Smooth muscle cell of the brain vasculature (primary cell): ENCODE measurements at places on chromosomes 1 and 21.

GRCh38 chr1:173176246-173176645 is 30.9 kb downstream of the TNFSF4 start:
- no peak for DNase-seq

- DNase-seq, result no peak
Observed at GRCh38 chr1:65176591-65176990, 28.6 kb downstream of the AK4 start.

DNA sequence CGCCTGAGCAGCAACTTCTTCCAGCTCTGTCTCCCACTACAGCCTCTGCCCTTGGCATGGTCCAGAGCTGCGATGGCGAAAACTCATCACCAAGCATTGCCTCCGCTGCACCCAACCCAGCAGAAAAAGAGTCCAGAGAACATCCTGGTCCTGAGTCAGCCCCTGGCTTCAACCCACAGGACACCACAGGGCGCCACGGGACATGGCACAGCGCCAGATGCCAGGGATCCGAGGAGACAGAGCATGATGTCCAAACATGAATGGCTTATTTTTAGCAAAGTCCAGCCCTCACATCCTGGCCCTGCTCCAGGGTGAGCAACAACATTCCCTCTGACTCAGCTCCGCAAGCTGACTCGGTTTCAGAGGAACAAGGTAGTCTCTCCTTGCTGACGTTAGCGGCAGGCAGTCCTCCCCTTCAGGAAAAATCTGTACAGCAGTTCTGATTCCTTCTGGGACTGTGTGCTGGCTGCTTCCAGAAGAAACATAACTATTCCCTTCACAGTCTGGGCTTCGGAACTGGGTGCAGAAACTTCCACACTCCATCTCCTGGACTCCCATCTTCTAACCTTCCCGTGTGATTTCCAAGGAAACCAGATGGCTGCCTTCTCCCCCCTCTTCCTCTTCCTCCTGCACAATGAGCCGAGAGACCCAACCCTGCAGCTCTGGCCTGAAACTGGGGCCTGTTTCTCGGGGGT is 131.3 kb downstream of the TOMM20 start:
- peak; percentile 100 for DNase-seq

GRCh38 chr1:96554364-96554763 is 167.2 kb upstream of the PTBP2 start:
- DNase-seq, result no peak

DNA sequence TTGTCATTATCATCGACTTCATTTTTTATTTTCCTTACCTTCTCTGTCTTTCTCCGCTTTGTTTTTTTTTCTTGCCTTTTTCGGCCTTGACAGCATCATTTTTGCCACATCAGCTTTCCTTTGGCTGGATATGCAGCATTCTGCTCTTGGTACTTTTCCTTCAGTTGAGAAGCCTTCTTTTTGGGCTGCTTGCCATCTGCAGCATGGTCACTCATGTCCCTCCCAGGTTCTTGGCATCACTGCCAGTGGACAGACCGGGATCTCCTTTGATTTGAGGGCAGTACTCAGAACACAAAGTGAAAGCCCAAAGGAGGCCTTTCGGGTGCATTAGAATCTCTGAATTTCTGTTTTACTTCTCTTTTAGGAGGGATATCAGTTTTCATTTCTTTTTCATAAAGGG is 3.7 kb upstream of the PARP1 start:
- DNase-seq, result no peak

DNA sequence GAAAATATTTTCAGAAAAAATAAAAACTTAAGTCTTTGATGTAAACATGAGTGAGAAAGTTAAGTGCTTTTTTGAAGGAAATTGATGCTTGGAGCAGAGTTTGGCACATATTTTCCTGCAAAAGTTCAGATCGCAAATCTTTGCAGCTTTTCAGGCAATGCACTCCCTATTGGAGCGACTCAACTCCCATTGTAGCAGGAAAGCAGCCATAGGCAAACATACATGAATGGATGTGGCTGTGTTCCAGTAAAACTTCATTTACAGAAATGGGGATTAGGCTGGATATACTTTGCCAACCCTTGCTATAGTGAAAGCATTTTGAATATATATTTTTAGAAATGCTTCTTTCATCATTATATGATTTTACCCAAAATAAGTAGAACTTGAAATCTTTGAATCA is 8.1 kb downstream of the AGL start:
- no peak for DNase-seq

- DNase-seq, result peak; percentile 61
Observed at GRCh38 chr1:226723657-226724532, 15.2 kb downstream of the ITPKB start.

DNA sequence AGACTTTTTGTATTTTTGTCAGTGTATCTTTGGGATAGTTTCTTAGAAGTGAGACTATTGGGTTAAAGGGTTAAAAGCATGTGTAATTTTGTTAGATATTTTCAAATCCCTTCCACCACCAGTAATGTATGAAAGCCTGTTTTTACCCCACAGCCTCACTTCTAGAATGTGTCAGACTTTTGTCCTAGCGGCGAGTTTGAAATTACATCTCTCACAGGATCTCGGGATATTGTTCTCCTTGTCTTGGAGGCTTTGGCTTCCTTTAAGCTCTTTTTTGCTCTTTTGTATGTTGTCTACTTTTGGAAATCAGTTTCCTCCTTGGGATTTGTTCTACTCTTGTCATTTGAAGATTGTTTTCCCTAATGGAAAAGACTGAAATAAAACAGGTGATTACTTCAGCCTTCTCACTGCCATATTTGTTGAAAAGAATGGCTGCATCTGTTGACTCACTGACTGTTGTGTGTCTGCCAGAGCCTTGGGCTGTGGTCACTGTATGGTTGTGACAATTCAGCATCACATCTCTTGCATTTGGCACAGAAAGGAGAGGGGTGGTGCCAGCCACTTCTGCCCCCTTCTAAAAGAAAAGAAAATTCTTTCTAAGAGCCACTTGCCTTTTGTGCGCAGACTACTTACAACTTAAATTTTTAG is 22.6 kb downstream of the ST3GAL3 start:
- DNase-seq, result no peak

GRCh38 chr1:23394181-23394580 is 24.5 kb upstream of the ZNF436 start:
- peak; percentile 64 for DNase-seq

- DNase-seq, result no peak
Observed at GRCh38 chr21:34687065-34687464, 18.3 kb downstream of the CLIC6 start.

DNA sequence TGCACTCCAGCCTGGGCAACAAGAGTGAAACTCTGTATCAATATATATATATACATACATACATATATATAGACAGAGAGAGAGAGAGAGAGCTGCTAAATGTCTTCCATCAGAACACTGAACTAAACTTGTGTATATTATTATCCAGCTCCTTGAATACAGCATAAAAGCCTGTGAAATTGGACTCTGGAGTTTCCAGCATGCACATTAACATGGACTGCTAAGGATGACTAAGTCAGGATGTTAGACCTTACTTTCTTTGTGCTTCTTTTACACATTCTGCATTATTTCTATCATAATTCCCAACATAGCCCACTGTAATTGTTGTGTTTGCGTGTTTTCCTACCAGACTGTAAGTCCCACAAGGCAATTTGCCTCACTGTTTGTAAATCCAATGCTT is 259.1 kb downstream of the TGFB2 start:
- no peak for DNase-seq

- no peak for DNase-seq
Observed at GRCh38 chr21:32917362-32918135, 108.2 kb upstream of the OLIG2 start.

DNA sequence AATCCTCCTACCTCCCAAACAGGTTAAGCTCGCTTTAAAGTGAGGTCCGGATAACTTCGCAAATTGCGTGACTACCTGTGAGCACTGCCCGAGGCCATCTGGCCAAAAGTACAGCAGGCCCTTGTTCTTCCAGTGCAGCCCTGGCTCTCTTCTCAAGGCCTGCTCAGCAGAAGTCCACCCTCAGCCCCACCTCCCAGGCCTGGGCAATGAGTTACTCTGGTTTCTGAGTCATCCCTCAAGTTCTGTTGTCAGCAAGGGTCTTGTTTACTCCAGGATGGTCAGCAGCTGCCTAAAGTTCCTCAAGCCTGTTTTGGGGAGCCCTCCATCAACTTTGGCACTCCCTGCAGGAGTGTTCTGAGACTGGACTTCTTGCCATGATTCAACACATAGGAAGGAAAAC is 101.7 kb downstream of the BCAR3 start:
- DNase-seq, result peak; percentile 74

DNA sequence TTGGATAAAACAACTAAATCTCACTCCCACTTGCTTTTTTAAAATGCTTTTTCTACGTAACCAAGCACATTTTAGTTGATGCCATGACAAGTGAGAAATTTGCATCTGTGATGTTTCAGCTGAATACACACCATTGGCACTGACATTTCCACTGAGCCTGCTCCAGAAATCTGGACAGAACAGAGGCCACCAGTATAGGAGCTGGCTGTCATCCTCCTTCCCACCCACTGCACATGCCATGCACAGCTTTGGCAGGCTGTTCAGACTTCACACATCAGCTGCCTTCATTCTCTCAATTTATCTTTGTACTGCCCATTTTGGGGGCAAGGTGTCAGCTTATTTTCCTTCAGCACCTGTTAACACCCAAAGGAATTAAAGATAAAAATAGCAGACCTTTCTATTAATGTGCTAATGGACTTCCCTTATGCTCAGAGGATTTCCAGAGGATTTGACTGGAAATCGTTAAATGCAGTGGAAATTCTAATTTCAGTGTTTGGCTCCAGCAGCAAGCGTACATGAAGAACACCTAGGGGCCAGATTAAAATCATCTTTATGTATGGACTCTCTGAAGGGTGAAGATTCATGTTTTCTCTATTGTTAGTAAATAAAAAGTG is 12.9 kb upstream of the PODN start:
- DNase-seq, result no peak

- no peak for DNase-seq
Observed at GRCh38 chr21:33278721-33279120, 12.6 kb downstream of the IL10RB start.

- no peak for DNase-seq
Observed at GRCh38 chr1:167762061-167762746, 40.4 kb downstream of the MPZL1 start.

DNA sequence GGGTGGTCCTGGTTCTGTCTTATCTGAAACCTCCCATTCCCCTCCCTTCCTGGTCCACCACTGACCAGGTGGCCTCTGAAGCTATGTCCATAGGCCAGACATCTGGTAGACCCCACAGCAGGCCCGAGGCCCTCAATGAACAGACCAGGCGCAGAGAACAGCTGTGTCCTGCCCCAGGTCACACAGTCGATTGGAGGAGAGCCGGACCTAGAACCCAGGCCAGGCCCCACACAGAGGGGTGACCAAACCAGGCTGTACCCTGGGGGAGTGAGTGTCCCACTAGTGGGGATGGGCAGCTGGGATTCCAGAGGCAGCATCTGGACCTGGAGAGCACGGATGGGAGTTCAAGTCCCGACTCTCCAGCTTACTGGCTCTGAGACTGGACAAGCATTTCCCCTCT is 29.2 kb downstream of the RNU1-1 start:
- no peak for DNase-seq

DNA sequence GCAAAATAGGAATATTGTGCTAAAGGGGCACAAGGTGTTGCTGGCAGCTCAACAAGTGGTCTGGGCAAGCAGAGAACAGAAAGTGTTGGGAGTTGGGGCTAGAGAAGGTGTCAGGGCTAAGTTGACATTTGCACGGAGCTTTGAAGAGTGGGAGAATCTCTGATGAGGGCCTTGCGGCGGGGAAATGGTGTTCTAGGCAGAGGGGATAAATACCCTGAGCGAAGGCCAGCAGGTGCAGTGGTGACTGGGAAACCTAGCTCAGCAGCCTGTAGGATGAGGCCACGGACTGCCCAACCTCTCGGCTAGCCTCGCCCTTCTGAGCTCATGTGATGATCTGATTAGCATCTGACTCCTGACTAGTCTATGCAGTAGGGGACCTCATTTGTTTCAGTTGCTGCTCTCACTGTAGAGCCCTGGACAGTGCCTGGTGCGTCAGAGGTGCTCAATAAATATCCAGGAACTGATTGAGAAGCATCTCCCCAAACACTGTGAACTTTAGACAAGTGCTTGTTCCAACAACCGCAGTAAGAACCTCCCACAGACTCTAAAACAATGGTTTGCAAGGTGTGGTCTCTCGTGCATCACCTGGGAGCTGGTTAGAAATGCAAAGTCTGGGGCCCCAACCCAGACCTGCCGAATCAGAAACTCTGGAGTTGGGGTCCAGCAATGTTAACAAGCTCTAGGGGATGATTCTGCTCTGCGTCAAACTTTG is 1.0 kb upstream of the FOXO6 start:
- no peak for DNase-seq

DNA sequence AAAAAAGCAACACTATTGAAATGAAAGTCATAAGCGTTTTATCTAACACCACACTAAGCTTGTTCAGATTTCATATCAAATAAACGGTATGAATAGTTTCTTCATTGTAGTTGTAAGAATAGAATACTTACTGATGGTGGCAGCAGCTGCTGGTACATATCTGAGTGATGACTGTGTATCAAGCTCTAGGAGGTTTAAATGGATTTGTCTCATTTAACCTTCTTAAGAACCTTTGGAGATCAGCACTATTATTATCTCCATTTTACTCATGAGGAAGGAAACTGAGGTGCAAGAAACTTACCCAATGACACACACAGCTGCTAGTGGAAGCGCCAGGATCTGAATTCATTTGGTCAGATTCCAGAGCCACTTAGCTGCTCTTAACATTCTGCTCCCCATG is 104.0 kb downstream of the EIF4G3 start:
- DNase-seq, result no peak

- no peak for DNase-seq
Observed at GRCh38 chr21:41615613-41616012, 107.7 kb upstream of the TMPRSS2 start.

- DNase-seq, result no peak
Observed at GRCh38 chr1:46619656-46620258, 3.1 kb upstream of the MOB3C start.

DNA sequence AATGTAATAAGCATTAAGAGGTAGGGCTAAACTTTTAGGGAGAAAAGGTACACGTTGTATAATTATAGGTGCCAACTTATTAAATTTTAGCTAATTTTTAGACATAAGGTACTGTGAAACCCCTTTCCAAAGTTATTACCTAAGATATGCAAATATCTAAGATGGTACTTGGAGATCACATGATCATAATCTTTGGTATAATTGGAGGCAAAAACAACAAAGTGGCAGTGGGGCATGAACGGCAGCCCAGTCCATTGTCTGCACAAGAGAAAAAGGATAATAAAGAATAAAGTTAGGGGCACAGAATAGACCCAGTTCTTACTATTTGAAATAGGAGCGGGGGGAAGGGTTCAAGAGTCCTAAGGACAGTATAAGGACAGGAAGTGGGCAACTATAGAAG is 51.2 kb downstream of the DESI2 start:
- DNase-seq, result no peak

DNA sequence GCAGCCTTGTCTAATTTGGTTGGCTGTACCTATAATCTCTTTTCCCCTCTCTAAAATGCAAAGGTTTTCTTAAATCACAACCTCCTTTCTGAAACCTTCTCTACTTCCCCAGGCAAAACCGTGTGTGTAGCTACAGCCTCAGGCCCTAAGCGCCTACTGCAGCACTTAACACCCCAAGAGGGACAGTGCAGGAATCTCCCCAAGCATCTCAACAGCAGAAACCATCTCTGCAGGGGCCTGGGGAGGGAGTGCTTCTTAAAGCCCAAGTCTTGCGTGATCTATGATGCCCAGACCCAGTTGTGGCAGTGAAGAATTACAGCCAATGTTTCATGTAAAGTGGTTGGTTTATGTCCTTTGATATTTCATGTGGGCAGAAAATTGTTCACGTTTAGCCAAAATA is 159.3 kb downstream of the DSCAM start:
- no peak for DNase-seq
